ENCODE measurements at places on chromosomes 1 and 21.

DNA sequence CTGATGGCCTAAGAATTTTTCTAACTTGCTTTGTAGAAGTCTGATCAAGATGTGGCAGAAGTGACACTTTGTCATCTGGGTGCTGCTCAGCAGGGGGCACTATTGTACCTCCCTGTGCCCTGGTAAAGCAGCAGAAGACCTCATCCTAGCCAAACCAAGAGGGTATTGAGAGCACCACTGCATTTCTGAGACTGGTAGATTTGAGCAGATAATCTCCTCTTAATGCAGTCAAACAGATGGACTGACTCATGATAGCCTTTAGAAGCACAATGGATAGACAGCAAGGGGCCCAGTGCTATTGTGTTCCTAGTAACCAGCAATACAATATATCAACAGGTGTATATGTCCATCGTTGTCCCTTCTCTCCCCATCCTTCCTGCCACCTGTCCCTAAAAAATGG, 5.7 kb downstream of the TPM3 start:
- DNase-seq = peak; percentile 14

DNA sequence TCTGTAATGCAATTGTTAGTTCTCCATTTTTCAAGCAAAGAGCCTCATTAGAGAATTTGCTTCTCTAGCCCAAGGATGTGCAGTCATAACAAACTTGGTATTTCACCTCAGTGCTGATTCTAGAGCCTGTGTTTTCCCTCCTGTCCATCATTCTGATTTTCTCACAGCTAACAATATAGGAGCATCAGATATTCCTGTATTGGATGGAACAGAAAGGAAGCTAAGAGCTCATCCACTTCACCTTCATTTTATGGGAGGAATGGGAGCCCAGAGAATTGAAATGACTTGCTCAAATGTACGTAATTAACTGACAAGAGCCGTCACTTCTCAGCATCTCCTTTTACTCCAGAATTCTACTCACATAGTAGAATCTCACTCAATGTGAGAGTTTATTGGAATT, 96.6 kb downstream of the EDEM3 start:
- no peak for DNase-seq

- DNase-seq = no peak
These were observed 72.5 kb upstream of the RAB3GAP2 start for GRCh38 chr1:220344745-220345144.

GRCh38 chr1:150321826-150322166, 463 bp downstream of the PRPF3 start:
- no peak for DNase-seq

- DNase-seq = peak; percentile 31
These were observed 378.9 kb downstream of the KCNH1 start for GRCh38 chr1:210754878-210755665.

- DNase-seq = no peak
These were observed 72.5 kb downstream of the ZNF326 start for GRCh38 chr1:90067194-90067931.

DNA sequence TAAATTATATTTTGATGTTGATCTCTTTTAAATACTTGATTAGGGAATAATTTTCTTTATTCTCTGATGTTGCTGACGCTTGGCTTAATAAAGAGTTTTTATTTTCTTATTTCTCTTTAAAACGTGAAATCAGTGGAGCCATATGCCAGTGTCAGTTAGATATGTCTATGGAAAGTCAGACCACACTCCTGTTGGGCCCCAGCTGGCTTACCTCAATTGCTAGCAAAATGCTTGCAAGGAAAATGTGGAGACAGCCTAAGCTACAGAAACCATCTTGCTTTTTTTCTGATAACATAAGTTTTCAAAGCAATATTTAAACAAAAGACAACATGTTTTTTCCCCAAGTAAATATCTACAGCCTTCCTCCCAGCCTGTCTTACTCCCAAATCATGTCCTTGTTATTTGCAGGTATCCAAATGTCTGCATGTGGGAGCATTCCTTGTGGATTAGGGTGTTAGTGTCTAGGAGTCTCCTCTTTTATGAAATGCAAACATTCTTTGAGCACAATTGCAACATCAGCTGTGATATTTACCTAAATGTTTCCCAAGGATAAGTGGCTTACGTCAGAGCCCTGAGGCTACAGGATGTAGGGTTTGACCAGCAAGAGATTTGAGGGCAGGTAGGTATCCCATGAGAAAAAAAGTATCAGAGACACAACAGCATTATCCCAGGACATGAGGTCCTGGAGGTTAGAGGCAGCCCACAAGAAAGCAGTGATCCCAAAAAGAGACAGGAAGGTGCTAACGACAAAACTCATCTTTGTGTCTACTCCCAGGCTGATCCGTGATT, 117.2 kb upstream of the KCNJ15 start:
- DNase-seq = peak; percentile 55

DNA sequence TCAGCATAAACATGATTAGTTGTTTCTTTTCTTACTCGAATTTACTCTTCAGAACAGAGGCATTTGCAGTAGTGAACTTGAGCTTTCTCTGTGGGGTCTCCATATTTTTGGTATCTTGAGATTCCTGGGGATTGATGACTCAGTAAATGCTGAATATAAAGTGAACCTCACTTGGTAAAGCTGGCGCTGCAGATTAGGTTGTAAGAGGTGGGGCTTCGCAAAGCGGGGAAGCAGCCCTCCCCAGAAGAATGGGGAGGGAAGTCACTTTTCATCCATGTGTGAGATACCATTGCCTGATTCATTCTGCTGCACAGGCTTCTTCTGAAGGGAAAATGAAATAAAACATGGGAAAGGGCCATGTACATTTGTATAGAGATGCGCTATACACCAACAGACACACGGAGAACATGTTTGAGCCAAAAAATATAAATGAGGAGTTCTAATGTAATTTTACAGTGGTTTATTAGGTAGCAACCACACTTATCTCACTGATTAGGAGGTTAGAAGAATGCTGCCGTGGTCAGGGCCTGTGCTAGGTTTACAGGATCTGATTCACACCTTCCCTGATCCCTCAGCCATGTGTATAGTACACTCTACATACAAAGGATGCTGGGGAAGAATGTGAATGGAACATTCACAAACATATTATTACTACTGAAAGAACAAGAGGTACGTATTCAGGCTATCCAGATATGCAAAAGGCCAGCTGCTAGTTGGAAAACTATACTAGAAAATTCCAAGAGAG, 63.5 kb downstream of the DNTTIP2 start:
- peak; percentile 89 for DNase-seq

DNA sequence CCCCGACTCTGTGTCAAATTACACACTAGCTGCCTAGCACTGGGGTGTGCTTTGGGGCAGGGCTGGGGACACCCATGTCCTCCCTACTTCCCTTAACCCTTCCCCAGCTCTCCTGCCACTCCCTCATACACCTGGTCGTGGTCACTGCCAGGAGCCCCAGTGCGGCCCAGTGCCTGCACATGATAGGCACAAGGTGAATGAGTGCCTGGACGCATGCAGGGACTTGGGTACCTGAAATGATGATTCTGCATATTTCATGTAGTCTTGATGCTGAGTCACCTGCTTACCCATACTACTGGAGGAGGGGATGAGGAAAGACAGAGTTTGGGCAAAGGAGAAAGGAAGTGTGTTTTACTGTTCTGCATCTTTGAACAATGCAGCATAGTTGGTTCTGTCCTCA, 1.5 kb upstream of the VANGL2 start:
- no peak for DNase-seq

- no peak for DNase-seq
These were observed 58.3 kb downstream of the SIM2 start for GRCh38 chr21:36757196-36757595.

DNA sequence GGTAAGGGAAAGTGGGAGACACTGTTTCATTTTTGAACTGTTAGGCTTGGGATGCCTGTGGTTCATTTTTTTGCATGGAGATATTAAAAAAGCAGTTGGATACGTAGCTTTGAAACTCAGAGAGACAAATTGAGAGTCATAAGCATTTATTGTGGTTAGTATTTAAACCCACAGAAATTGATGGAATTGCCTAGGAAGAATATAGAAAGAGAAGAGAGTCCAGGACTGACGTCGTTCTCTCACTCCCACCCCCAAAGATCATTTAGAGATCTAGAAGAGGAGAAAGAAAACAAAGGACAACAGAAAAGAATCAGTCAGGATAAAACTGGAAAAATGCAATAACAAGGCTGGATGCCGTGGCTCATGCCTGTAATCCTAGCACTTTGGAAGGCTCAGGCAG, 73.2 kb upstream of the BMP8A start:
- peak; percentile 90 for DNase-seq

- no peak for DNase-seq
These were observed 14.7 kb upstream of the SLC19A1 start for GRCh38 chr21:45556645-45557615.

GRCh38 chr1:228084325-228084724, 1.8 kb downstream of the ARF1 start:
- DNase-seq = peak; percentile 66

DNA sequence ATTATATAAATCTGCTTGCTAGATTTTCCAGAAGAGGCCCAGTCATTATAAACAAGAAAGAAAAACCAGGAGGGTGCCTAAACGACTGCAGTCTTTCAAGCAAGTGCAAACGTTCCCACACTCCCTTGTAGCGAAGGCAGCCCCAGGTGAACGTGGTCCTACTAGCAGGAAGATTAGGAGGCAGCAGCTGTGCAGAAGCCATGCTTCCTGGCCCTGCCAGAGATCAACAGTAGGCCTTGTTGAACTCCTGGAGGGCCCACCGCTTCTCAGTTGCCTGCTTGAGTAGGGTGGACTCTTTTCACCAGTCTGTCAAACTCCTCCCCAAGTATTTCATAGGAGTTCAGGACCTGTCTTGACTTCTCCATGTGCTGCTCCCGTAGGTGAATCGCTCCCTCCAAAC, 163.0 kb upstream of the GORAB start:
- DNase-seq = no peak

DNA sequence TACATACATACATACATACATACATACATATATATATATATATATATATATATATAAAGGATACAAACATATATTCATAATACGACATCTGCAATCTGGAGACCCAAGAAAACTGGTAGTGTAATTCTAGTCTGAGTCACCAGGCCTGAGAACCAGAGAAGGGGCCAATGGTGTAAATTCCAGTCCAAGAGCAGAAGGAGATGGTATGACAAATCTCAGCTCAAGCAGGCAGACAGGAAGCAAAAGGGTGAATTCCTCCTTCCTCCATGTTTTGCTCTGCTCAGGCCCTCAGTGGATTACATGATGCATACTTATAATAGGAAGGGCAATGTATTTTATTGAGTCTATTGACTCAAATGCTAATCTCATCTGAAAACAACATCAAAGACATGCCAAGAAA, 1060.4 kb upstream of the TMPRSS15 start:
- DNase-seq = no peak

DNA sequence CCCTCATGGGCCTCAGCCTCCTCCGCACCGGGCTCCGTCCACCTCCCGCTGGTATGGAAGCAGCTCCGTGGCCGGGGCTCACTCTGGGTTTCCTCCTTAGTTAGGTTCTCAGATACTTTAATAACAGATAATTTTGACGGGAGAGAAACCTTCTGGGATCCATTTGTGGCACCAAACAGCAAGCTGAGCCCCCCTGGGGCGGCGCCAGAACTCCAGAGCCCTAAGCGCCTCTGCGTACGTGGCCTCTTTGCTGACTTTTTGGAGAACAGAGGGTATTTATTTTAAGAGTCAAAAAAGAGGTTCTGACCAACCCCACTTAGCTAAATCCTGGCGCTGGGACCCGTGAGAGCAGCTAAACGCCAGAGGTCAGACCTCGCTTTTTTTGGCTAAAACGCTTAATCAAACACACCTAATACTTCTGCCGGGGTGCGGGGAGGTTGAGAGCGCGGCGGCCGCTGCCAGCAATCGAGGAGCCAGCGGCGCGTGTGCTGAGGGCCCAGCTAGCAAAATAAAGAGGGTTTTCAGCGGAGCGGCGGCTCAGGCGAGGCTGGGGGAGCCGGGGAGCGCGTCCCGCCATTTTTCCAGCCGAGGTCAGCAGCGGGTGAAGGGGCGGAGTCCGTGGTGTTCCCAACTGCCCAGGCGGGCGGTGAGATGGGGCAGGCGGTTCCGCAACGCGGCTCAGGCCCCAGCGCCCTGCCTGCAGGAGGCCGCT, 171.7 kb downstream of the PRDM16 start:
- DNase-seq = no peak

- no peak for DNase-seq
These were observed 68.4 kb downstream of the LPGAT1 start for GRCh38 chr1:211762206-211762605.

DNA sequence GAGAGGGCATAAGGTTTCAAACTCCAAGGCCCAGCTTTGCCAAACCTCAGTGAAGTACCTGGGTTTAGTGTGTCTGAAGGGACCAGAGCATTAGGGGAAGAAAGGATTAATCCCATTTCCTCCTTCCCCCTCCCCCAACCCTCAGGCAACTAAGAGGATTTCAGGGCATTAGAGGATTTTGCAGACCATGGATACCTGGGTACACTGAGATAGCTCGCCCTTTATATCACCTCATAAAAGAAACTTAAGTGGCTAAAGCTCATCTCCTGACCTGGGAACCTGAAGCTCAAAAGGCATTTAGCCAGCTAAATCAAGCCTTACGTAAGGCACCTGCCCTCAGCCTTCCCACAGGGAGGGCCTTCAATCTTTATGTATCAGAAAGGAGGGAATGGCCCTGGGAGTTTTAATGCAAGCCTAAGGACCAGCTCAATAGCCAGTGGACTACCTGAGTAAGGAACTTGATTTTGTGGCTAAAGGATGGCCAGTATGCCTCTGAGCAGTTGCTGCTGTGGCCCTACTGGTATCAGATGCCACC, 26.4 kb upstream of the SMYD3 start:
- DNase-seq = no peak

GRCh38 chr1:24289937-24290595, 29.1 kb upstream of the GRHL3 start:
- DNase-seq = peak; percentile 84

DNA sequence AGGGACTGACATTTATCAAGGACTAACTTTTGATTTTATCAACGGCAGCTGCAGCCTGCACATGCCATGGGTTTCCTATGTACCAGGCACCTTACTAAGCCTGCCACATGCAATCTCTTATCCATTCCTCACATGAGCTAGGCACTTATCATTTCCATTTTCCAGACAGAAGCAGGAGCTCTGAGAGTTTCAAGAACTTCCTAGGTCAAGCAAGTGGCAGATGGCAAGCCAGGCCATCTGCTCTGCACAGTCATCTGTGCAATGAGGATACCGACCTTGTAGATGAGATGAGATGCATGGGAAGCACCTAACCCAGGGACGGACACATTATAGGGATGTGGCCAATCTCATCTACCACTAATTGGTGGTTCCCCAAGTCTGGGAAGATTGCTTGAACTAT, 339.4 kb upstream of the USP24 start:
- DNase-seq = no peak

DNA sequence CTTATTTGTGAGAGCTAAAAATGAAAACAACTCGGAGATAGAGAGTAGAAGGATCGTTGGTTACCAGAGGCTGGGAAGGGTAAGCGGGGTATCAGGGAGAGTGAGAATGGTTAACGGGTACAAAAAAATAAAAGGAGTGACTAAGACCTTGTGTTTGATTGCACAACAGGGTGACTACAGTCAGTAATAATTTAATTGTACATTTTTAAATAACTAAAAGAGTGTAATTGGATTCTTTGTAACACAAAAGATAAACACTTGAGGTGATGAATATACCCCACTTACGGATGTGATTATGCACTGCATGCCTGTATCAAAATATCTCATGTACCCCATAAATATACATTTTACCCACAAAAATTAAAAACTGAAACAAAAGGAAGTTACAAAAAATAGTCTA, 29.4 kb downstream of the FOXJ3 start:
- no peak for DNase-seq

Data from fibroblast of upper back skin (primary cell).